ENCODE measurements at places on chromosomes 6 and 20.

GRCh38 chr6:46815130-46815529, 21.9 kb downstream of the MEP1A start:
- DNase-seq, result no peak

DNA sequence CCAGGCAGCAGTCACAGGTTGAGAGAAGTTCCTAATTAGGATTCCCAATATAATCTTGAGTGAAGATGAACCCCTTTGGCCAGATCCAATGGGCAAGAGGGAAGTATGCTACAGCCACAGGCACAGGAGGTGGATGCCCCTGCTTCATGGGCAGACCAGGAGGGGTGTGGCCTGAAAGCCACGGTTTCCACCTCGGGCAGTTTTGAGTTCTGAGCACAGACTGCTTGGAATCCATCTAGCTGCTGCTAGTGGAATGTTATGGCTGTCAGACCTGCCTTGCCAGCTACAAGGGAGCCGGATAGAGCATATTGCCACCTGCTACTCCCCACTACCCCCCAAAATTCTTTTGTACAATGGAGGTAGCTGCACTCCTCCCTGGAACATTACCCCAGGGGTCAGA, 672.9 kb downstream of the HACE1 start:
- no peak for DNase-seq

DNA sequence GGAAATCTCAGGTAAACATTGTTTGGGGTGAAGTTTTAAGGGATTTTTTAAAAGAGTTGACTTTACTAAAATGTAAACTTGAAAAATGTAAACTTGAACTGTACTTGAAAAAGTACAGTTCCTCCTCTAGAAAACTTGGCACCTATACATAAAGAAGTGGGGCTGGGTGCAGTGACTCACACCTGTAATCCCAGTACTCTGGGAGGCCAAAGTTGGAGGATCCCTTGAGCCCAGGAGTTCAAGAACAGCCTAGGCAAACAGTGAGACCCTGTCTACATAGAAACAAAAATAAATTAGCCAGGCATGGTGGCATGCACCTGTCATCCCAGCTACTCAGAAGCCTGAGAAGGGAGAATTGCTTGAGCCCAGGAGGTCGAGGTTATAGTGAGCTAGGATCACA, 7.2 kb downstream of the BTBD9 start:
- no peak for DNase-seq

DNA sequence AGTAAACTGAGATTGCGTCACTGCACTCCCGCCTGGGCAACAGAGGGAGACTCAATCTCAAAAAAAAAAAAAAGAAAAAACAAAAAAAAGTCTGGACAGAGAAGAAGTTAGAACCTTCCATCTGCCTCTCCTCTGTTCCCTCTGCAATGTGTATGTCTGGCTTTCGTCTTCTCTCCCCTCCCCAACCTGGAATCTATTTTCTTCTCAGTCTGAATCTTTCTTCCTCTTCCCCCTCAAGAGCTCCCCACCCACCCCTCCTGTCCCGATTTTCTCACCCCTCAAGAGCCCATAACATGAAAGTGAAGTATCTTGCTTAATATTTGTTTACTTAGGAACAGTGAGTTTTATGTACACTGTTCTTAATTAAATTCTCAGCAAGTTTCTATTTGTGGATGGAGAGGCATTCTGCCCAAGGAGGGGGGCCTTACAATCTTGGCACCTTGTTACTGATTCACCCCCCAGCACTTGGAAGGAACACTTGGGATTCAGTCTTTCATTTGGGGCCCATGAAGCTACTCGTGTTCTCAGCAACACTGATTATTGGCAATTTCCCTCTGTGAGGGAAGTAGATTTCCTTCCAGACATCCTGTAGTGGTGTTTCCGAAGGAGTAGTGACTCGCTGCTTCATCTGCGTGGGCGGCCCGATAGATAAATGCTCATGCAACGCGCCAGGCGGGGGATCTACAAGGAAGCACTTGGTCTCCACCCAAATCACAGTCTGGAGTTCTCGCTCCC, 69.3 kb upstream of the SRSF6 start:
- DNase-seq, result no peak

- no peak for DNase-seq
Observed at GRCh38 chr6:113805173-113805790, 51.9 kb upstream of the MARCKS start.

GRCh38 chr6:121510568-121511177, 75.2 kb downstream of the GJA1 start:
- no peak for DNase-seq

DNA sequence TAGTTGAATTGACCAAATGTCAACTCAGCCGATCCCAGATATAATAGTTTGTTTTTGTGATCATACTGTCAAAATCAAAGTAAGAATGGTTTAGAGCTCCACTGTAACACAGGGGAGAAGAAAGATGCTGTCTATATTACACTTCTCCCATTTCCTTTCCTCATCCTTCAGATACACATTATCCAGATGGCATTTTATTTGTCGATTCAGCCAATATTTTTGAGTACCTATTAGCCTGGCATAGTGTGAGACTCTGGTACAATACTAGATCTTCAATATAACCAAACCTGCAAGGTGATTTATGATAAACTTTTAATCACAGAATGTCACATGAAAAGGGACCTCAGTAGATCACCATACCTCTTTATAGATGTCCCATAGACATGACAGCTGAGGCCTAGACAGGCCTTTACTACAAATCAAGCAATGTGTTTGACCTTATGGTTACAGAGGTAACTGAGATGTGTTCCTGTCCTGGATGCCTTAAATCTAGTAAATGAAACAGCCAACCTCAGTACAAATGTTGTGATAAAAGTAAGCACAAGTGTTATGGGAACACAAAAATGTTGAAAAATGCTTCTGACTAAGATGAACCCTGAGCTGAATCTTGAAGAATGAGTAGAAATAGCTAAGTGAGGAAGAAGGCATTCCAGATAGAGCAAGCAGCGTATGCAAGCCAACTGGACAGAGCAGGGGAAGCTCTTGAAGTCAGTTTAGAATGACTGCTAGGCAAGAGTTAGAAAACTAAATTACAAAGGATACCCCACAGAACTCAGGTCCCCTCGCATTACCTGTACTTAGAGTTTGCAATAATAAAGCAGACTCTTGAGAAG, 1.9 kb downstream of the FBXO9 start:
- DNase-seq, result no peak

- DNase-seq, result no peak
Observed at GRCh38 chr6:25061289-25061936, 125.7 kb upstream of the RIPOR2 start.

DNA sequence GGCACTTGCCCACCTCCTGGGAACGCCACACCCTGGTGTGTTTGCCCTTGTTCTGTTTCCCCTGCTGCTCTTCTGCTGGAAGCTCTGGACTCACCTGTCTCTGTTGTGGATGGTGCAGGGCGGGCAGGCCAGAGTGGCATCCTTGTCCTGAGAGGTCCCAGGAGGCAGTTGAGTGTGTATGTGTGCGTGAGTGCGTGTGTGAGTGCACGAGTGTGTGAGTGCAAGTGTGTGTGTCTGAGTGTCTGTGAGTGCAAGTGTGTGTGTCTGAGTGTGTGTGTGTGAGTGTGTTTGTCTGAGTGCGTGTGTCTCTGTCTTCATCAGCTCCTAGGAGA, 12.2 kb downstream of the IGF2R start:
- no peak for DNase-seq

GRCh38 chr6:57342148-57342669, 24.8 kb downstream of the PRIM2 start:
- DNase-seq, result no peak

DNA sequence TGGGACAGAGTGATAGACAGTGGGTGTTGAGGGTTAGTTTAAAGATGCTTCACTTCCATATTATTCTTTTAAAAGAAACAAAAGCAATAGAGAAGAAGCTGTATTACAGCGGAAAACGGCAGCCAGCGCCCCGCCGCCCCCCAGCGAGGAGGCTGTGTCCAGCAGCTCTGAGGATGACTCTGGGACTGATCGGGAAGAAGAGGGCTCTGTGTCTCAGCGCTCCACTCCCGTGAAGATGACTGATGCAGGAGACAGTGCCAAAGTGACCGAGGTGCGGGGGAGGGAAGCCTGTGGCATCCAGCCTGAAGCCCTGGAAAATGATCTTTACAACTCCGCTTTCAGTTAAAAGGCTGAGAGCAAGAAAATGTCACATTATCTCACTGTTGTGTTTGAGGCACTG, 100.2 kb downstream of the FIG4 start:
- DNase-seq, result no peak

DNA sequence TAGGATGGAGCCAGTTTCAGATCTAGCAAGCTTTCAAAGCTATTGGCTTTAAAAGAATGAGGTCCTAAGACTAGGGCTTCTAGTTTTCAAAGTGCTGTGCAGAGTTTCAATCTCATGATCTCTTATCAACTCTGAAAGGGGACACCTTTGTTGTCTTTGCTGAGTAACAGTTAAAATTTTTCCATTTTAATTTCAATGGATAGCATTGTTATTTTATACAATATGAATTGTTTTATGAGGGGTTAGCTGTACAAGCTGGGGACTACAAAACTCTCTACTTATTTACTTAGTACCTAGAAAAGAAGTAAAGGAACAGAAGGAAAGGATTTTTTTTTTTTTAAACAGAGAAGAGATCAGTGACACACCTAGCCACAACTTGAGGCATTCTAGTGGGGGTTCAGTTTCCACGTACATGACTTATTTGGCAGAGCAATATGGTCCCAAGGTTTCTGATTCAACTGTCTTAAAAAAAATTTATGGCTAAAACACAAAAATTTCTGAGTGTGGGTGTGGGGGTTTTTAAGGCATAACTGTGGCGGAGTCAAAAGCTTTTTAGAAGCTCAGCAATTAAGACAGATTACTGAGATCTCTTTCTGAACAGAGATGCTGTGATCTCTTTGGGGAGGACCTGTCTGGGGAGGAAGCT, 46.1 kb upstream of the JAG1 start:
- no peak for DNase-seq

DNA sequence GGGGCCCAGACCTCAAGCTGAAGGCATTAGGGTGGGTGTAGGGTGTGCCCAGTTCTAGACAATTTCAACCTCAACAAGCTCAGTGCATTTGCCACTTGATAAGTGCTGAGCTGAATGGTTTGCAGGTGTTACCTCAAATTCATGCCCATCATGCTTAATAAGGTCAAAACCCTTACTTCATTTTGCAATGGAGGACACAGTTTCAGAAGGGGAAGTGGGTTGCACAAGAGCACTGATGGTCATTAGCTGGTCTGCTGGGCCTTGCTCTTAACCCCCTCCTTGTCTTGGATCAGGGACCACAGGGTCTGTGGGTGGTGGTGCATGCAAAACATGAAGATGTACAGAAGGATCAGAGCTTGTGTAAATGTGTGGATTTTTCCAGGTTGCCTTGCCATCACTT, 71.0 kb upstream of the SIRPA start:
- DNase-seq, result no peak

DNA sequence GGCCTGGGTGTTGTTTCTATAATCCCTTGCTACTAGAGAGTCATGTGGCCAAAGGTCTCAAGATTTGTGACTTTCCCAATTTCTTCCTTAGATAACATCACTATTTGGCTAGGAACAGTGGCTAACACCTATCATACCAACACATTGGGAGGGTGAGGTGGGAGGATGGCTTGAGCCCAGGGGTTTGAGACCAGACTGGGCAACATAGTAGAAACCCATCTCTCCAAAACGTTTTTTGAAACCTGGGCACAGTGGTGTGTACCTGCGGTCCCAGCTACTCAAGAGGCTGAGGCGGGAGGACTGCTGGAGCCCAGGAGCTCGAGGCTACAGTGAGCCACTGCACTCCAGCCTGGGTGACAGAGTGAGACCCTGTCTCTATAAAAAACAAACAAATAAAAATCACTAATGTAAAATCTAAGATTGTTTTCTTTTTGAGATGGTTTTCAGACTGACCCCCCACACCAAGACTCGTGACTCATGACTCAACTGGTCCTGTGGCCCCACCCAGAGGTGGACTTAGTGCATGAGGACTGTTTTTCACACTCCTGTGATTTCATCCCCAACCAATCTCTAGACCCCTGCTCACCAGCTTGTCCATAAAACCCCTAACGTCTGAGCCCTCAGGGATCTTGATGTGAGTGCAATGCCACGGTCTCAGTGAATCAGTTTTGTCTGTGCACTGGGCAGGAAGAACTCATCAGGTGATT, 48.3 kb upstream of the KIF16B start:
- no peak for DNase-seq

DNA sequence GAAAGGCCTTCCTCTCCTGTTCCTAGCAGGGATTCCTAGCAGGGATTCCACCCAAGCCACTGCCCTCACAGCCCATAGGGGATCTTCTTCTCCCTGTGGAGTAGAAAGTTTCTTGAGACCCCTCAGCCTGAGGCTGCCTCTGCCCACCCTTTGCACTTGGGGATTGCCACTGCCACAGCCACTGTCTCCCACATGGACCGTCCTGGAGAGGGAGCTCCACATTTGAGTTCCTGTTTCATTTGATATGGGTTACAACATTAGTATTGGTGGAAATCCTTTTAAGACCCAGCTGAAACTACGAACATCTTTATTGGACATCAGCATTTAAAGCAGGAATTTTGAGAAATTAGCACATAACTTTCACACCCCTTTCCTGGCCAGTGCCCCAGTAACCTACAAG, 25.6 kb downstream of the HLA-G start:
- no peak for DNase-seq

GRCh38 chr6:154428897-154429296, 72.3 kb upstream of the IPCEF1 start:
- no peak for DNase-seq

GRCh38 chr6:28771401-28772267, 152.2 kb downstream of the TRIM27 start:
- no peak for DNase-seq

DNA sequence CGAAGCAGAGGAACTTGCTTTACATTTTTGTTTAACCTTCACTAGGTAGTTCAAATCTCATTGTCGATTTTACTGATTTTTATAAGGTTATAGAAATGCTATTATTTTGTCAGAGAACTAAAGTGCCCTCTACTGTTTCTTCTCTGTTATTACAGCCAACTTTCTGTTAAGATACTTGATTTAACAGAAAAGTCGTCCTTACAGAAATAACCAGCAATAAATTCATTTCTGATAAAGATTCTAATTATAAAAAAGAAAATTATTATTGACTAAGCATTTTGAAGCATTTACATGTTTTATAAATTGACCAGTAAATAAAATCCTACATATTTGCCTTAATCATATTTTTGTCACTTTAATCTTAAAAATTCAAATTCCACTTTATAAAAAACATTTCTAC, 60.8 kb downstream of the OGFRL1 start:
- DNase-seq, result no peak

- no peak for DNase-seq
Observed at GRCh38 chr20:58696411-58696961, 3.9 kb downstream of the NPEPL1 start.

GRCh38 chr6:56850626-56851025, 104.3 kb upstream of the BEND6 start:
- DNase-seq, result no peak

GRCh38 chr6:41799559-41799911, 12.0 kb downstream of the TOMM6 start:
- DNase-seq, result no peak

DNA sequence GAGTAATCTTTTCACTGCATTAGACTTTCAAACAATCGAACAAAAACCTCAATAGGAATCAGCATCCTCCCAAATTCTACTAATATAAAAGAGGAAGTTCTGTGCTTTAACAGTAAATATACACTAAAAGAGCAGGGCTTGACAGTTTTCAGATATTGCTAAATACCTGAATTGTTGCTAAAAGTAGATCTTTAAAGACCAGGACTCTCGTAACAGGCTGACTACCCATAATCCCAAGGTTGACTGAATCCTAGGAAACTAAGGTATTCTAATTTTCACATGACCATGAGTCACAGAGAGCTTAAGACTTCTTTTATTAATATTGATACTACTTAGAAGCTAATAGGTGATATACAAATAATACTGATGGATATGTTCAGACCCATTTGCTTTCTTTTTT, 10.1 kb downstream of the CD164 start:
- DNase-seq, result no peak

Data from stimulated activated CD4-positive, alpha-beta T cell treated with anti-CD3 and anti-CD28 coated beads, TNF-alpha, amount 100 ng/mL, for 24 hours (primary cell).